ENCODE measurements at places on chromosomes 1 and 21.

- no peak for DNase-seq
These were observed 109.6 kb downstream of the PRDM2 start for GRCh38 chr1:13809461-13810159.

- no peak for DNase-seq
These were observed 1193.7 kb upstream of the ADGRL2 start for GRCh38 chr1:80607064-80607463.

DNA sequence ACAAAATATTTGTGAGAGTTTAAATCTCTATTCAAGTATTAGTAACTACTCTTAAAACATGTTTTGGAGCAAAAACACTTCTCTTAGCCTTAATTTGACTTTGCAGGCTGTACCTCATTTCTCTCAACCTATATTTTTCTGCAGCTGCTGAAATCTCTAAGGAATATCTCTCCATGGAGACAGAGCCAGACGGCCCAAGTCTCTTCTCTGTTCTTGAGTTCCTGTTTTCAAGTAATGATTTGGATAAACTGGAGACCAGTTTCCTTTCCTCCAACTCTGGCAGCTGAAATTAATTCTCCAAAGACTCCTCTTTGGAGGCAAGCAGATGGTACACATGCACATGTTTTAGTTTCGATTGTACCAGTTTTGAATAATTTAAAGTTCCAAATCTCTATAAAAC lies 659.7 kb upstream of the NEGR1 start:
- DNase-seq = no peak

DNA sequence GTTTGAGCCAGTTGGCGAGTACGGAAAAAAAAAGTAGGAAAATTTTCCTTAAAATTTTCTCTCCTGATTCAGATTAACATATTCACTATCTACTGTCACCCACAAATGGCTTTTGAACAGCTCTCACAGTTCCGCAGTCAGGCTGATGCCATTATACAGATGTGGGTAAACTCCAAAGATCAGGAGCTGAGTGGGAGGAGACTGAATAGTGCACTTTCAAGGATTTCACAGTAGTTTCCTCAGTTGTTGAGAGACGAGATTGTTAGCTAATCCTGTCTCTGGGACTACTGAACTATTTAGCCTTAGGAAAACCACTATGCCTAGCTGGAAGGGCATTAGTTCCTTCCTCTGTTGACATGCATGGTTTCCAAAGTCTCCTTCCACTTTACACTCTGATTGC lies 3.2 kb upstream of the DISP1 start:
- DNase-seq = no peak

DNA sequence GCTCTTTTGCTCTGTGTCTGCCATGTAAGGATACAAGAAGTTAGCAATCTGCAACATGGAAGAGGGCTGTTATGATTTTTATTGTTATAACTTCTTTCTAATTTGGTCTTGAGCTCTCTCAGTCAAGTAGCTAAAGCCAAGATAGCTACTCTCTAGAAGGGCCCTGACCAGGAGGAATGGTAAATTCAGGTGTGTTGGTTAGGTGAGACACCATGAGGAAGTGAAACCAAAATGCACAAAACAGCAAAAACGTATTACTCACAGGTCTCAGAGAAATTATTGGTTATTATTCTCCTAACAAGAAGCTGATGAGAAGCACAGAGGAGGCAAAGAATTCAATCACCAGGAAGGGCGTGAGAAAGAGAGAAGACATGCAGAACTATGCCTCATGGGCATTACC lies 51.8 kb upstream of the INSL5 start:
- DNase-seq = no peak

GRCh38 chr1:244273845-244274619 lies 177.7 kb downstream of the ADSS2 start:
- no peak for DNase-seq

GRCh38 chr21:15138490-15138889 lies 73.7 kb upstream of the NRIP1 start:
- DNase-seq = no peak

- no peak for DNase-seq
These were observed 2.4 kb upstream of the SIM2 start for GRCh38 chr21:36696390-36697059.

- no peak for DNase-seq
These were observed 2.1 kb downstream of the DHDDS start for GRCh38 chr1:26434161-26434752.

GRCh38 chr21:46161633-46162592 lies 6.5 kb upstream of the FTCD start:
- no peak for DNase-seq

DNA sequence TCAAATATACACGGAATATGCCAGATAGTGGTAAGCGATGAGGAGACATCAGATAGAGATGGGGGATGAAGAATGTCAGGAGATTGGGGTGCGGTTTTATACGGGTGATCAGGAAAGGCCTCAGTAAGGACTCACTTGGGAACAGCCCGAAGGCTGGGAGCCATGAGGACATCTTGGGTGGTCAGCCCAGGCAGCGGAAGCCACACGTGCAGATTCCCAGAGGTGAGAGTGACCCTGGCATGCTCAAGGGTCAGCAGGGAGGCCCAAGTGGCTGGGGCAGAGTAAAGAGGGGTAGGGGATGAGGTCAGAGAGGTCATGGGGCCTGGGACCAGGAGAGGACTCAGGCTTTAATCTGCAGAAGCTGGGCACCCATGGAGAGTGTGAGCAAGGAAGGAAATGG lies 106.6 kb downstream of the MATN1 start:
- no peak for DNase-seq

- no peak for DNase-seq
These were observed 54.5 kb upstream of the LHX8 start for GRCh38 chr1:75079538-75080290.

- no peak for DNase-seq
These were observed 4.2 kb upstream of the C1orf159 start for GRCh38 chr1:1120096-1120495.
